ENCODE measurements at places on chromosomes 7 and 10. TPM values are rescaled to one million over a fixed set of nuclear protein-coding genes. Genes with fewer than 3 reads are reported as not detected.
A peak's percentile ranks its signal among the peaks of the same experiment; 100 is the strongest.

Gene PLEKHS1
- 0.14 TPM for total RNA-seq

Gene CYP3A4
- not detected for total RNA-seq

- H3K4me1 ChIP-seq: no peaks in the 10 kb centered on the region
- no peak overlapping the region for H3K27ac ChIP-seq
- H3K36me3 ChIP-seq: no peaks in the 10 kb centered on the region
- H3K4me3 ChIP-seq: no peak overlapping the region
Observed at GRCh38 chr7:68449816-68450215, 1148.5 kb upstream of the AUTS2 start.

- no peak for DNase-seq
- no peak overlapping the region for H3K4me3 ChIP-seq
- no peaks in the 10 kb centered on the region for H3K4me1 ChIP-seq
- no peaks in the 10 kb centered on the region for H3K27me3 ChIP-seq
- no peaks in the 10 kb centered on the region for H3K36me3 ChIP-seq
Observed at GRCh38 chr7:99127636-99128035, 16.3 kb downstream of the SMURF1 start.

GRCh38 chr10:99766302-99766681 is 16.1 kb upstream of the ABCC2 start:
- DNase-seq: peak; percentile 15
- H3K27me3 ChIP-seq: no peaks in the 10 kb centered on the region
- H3K36me3 ChIP-seq: no peaks in the 10 kb centered on the region
- no peak overlapping the region for H3K27ac ChIP-seq

GRCh38 chr10:75417522-75417927 is 13.9 kb upstream of the LRMDA start:
- H3K4me1 ChIP-seq: no peaks in the 10 kb centered on the region
- no peaks in the 10 kb centered on the region for H3K36me3 ChIP-seq
- H3K4me3 ChIP-seq: no peak overlapping the region
- no peak for DNase-seq
